ENCODE measurements at places on chromosomes 6 and 20.

DNA sequence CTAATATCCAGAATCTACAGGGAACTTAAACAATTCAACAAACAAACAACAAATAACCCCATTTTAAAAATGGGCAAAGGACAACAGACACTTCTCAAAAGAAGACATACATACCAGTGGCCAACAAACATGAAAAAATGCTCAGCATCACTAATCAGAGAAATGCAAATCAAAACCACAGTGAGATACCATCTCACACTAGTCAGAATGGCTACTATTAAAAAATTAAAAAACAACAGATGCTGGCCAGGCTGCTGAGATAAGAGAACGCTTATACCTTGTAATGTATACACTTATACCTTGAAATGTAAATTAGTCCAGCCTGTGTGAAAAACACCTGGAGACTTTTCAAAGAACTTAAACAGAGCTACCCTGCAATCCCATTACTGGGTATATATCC is 166.8 kb downstream of the IBTK start:
- DNase-seq = no peak

- DNase-seq = no peak
Observed at GRCh38 chr6:10382728-10383330, 32.0 kb downstream of the TFAP2A start.

- no peak for DNase-seq
Observed at GRCh38 chr6:434051-434705, 42.6 kb downstream of the IRF4 start.

DNA sequence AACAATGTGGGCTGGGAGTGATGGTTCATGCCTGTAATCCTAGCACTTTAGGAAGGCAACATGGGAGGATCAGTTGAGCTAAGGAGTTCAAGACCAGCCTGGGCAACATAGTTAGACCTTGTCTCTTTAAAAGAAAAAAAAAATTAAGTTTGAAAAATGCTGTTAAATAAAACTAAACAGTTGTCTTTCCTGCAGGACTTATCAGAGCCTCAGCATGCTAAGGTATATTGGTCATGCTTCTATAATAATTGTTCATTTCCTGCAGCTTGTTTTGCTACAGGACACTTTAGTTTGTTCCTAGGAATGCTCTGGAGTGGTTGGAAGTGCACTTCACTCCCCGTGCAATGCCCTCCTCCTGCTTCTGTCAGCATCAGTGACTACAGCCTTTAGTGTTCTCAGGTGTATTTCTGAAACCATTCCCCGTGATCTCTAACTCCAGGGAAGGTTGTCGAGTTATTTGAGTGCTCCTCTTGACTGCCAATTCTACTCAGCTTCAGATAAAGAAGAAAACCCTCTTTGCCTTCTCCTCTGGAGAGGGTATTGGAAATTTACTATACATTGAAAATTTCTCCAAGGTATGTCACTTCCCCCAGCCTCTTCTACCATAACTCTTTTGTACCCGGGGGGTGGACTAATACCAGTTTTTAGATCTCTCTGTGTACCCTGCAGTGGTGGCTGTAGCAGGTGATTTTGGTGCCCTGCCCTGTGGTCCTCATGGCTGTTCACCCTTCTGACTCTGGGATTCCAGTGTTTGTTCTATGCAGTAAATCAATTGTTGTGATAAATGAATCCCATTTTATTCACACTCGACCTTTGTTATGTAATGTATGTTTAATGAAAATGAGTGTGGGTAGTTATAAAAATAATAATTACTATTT is 33.8 kb downstream of the NHLRC1 start:
- no peak for DNase-seq

GRCh38 chr6:18400831-18401446 is 13.8 kb downstream of the RNF144B start:
- no peak for DNase-seq

GRCh38 chr20:1377341-1377871 is 15.4 kb downstream of the FKBP1A start:
- DNase-seq = no peak

GRCh38 chr20:11092151-11092550 is 418.4 kb upstream of the JAG1 start:
- no peak for DNase-seq

- no peak for DNase-seq
Observed at GRCh38 chr6:135062735-135063134, 8.1 kb upstream of the HBS1L start.

DNA sequence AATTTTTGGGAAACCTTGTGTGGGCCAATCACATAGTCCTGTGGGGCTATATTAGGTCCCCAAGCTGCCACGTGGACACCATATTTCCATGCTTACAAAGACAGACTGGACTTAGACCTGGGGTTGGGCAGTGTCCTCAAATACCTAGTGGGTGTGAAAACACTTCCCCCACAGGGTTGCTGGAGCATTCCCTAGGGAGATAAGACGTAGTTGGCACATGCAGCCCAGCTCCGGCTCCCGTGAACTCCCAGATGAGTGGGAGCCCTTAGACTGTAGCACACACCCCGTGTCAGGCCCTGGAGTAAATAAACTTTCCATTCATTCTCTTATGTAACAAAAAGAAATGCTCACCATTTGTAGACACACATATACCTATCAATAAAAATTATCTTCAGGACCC is 14.2 kb downstream of the KCNG1 start:
- DNase-seq = no peak

GRCh38 chr6:133410638-133411435 is 169.7 kb downstream of the EYA4 start:
- no peak for DNase-seq

DNA sequence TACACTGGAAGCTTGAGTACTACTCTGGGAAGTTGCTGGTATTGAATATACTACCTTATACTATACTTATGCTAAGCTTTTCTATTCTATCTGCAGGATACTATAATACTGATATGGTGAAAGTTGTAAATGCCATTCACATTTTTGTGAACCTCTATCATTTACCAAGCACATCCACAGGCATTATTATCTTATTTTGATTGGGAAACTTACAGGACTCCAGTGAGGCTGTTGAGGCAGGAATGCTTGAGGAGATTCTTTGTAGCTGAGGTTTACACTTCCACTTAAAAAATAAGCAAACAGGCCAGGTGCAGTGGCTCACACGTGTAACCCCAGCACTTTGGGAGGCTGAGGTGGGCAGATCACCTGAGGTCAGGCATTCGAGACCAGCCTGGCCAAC is 442.9 kb downstream of the QKI start:
- no peak for DNase-seq

DNA sequence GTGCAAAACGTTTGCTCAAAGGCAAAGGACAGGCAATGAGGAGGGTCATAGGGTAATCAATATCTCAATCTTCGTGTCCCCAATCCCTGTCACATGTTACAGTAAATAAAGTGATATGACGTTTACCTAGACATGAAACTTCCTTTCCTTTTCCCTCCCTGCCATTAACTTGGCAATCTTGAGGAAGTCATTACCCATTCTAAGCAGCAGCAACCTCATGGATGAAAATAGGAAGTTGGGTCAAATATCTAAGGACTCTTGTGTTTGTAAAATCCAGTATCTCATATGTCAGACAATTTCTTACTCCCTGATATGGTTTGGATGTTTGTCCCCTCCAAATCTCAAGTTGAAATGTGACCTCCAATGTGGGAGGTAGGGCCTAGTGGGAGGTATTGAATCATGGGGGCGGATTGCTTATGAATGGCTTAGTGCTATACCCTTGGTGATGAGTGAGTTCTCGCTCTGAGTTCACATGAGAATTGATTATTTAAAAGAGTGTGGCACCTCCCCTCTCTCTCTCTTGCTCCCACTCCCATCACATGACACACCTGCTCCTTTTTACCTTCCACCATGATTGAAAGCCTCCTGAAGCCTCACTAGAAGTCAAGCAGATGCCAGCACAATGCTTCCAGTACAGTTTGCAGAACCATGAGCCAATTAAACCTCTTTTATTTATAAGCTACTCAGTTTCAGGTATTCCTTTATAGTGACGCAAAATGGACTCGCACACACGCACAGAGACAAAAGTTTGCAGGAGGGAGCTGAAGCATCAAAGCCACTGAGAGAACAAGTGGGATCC is 545.9 kb upstream of the JARID2 start:
- no peak for DNase-seq

DNA sequence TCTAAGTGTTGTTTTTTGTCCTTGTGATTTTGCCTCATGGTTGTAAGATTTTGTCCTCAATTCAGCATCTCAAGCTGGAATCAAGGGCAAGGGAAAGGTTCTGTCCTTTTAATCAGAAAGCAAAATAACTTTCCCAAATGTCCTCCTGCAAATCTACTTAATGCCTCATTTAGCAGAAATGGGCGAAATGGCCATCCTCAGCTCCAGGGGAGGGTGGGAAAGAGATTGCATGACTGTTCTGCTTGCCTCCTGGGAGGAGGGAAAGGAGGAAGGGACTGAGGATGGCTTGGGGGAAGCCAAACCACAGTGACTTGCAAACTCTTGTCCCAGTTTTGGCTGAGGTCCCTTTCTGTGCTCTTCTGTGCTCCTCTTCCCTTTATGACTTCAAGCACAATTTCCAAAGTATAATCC is 43.4 kb downstream of the TNFAIP3 start:
- no peak for DNase-seq

DNA sequence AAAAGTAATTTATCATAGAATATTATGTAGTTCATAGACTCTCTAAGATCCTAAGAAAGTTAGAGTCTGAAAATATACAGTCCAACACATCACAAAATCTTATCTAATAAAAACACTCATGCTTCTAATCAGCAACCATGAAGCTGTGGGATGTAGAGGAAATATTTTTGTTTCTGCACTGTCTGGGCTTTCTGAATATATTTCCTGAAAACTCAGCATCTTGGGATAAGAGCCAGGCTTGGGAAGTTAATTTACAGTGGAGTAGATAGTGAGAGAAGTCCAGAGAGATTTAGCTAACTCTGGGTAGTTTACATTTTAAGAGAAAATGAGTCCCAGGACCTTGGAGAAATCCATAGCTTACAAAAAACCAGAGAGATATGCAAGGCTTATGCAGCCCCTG is 150.4 kb upstream of the BMP5 start:
- DNase-seq = no peak

DNA sequence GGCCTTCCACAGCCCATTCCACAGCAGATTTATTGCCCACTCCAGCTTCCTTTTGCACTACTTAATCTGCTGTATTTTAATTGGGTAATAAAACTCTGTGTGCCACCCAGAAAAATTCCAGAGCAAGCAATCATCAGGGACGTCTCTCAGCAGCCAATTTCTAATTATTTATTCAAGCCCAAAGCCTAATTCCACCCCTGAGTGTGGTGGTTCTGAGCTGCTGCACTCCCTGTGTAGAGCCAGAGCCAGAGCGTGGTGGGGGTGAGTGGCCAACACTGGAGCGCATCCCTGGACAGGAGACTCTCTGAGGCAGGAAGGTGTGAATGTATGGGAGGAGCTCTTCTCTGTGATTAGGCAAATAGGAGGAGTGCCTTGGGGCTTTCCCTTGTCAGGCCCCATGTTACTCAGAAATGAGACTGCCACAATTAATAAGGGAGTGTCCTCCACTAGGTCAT is 66.1 kb downstream of the CD24 start:
- no peak for DNase-seq

- DNase-seq = no peak
Observed at GRCh38 chr6:168885751-168886742, 367.6 kb downstream of the THBS2 start.

- DNase-seq = no peak
Observed at GRCh38 chr6:44060612-44061374, 66.5 kb downstream of the MRPL14 start.

GRCh38 chr6:111921103-111921502 is 47.9 kb upstream of the FYN start:
- no peak for DNase-seq

All from dorsolateral prefrontal cortex (tissue), 122 donors.